ENCODE measurements at places on chromosomes 13 and 19.

DNA sequence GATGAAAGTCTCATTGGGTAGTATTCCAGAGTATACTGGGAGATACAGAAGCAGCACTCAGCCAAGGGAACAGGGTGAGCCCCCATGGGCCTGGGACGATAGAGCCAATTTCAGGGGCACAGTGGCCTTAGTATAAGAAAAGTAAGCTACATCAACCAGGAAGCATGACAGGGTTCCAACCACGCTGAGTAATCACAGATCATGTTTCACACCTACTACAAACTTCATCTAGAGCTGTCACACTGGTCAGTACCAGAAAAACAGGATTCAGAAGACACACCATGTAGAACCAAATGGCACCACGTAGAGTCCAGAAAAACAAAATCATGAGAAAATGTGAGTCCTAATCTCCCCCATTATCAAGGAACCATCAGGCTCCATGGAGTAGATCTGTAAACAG, 1292.4 kb upstream of the MIR17HG start:
- no peak for DNase-seq

- DNase-seq, result no peak
These were observed 131.3 kb downstream of the URI1 start for GRCh38 chr19:30073152-30074000.

GRCh38 chr13:50991579-50992521, 82.3 kb downstream of the RNASEH2B start:
- no peak for DNase-seq

DNA sequence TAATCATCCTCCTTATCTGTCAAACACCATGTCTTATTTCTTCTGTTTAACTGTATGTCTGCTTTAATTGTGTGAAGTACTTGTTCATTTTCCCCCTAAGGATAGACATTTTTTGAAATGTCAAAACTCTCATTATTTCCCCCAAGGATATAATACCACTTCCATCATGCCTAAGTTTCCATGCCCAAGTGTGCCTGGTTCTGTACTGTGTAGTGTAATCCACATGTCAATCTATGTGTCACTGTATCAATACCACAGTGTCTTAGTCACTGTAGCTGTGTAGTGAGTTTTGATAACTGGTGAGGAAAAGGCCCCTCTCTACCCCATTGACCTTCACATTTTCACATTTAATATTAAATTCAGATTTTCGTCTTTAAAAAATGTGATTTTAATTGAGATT, 1265.5 kb downstream of the PCDH9 start:
- no peak for DNase-seq

All from retina (tissue), 1 donor.